ENCODE measurements at places on chromosomes 16 and 17.

GRCh38 chr16:85928401-85928820 is 29.4 kb downstream of the IRF8 start:
- no peak for DNase-seq

DNA sequence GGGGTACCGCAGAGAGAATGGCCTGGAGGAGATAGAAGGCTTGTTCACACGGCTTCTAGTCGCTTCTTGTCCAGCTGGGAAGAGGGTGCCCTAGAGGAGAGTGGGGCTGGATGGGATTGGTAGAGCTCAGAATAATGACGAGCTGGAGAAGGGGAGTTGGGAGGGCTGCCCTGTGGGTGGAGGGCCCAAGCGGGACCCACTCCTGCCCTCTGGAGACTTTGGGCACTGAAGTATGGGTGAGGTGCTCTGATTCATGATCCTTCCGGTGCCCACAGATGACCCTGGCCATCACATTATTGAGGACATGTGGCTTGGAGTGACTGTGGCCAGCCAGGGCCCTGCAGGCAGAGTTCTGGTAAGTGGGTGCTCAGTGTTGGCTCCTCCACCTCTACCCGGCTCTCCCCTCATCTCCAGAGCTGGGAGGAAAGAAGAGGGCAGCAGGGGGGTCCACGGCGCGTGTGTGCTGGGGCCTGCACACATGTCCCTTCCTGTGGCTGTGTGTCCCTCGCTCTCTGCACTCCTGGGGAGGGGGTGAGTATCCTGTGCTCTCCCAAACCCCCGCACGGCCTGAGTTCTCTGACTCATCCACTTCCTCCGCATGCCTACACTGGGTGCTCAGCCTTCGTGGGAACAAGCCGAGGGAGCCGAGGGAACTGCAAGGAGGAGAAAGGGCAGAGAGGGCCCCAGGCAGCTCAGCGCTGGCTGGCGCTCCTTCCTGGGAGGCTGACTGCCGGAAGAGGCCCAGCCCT is 8.5 kb downstream of the ITGA3 start:
- DNase-seq, result no peak

GRCh38 chr16:71337631-71338030 is 20.9 kb upstream of the CALB2 start:
- DNase-seq, result no peak

DNA sequence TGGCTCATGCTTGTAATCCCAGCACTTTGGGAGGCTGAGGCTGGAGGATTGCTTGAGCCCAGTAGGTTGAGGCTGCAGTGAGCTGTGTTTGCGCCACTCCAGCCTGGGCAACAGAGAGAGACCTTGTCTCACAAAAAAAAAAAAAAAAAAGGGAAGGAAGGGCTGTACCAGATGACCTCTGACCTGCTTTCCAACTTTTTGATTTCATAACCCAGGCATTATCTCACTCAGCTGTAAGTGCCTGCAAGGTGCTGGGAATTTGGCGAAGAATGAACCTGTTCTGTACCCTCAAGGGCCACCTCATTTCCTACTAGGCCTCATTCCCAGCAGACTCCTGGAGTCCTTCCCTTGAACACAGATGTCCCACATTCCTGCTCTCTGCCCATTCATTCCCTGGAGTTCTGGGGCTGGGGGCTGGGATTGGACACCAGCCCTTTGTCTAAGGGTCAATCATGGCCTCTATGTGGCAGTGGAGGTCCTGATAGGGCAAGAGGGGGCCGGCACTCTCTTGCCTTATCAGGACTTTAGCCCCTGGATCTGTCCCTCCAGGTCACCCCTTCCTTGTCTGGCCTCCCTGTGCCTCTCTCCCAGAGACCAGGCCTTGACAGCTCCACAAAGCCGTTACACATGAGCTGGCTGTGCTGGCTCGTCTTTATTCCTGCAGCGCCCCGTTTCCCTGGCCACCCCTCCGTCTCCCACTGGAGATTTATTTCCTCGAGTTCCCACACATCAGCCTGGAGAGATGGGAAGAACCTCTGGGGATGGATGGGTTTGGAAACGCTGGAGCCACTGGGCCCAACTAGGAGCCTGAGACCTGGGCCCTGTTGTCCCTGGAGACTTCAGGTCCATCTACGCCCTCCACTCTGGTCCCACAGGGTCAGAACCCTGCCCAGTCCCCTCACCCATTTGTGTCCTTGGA is 821 bp upstream of the GFAP start:
- DNase-seq, result no peak

- DNase-seq, result no peak
Measured at GRCh38 chr17:78040440-78041385, 82.2 kb downstream of the TNRC6C start.

DNA sequence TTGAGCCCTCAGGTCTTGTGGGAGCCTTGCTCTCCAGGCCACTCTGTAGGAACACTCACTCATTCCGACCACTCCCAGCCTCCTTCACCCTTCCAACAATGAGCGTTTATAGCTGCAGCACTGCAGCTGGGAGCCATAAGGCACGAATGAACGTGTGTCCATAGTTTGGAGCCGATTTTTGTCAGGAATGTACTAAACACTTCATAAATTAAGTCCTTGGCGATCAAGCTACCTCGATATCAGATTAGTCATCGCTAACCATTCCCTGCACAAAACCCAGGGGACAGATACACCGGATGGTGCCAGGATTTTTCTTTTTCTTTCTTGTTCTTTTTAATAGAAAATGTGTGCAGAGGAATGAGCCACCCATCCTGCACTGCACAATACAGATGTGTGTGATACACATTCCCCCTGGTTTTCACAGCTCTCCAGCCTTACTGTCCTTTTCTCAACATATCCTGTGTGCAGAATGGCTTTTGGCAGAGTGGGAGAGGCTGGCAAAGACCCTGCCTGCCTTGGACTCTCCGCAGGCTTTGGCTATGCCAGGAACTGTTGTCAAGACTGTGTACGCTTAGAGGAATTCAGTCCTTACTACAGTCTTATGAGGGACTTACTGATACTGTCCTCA is 68.4 kb upstream of the ELAC2 start:
- DNase-seq, result no peak

- no peak for DNase-seq
Measured at GRCh38 chr17:29777663-29778062, 152.4 kb downstream of the SSH2 start.

DNA sequence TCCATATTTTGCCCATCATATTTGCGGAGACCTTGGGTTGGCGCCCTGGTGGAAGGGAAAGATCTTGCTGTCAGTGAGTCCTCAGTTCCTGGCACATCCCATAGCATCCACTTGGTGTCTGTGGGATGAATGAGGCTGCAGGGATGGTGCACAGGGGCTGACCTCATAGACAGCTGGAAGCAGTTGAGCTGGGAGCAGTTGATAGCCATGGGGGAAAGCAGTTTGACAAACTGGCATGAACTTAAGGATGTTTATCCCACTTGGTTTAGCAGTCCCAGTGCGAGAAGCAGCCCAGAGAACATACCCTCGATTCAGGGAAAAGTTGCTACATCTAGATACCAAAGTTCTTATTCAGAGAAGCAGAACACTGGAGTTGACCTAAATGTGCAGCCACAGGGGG is 80.7 kb downstream of the SNX29 start:
- DNase-seq, result no peak

GRCh38 chr17:72461757-72462156 is 340.9 kb downstream of the SOX9 start:
- no peak for DNase-seq

GRCh38 chr17:726271-726919 is 6.0 kb upstream of the TLCD3A start:
- DNase-seq, result no peak

DNA sequence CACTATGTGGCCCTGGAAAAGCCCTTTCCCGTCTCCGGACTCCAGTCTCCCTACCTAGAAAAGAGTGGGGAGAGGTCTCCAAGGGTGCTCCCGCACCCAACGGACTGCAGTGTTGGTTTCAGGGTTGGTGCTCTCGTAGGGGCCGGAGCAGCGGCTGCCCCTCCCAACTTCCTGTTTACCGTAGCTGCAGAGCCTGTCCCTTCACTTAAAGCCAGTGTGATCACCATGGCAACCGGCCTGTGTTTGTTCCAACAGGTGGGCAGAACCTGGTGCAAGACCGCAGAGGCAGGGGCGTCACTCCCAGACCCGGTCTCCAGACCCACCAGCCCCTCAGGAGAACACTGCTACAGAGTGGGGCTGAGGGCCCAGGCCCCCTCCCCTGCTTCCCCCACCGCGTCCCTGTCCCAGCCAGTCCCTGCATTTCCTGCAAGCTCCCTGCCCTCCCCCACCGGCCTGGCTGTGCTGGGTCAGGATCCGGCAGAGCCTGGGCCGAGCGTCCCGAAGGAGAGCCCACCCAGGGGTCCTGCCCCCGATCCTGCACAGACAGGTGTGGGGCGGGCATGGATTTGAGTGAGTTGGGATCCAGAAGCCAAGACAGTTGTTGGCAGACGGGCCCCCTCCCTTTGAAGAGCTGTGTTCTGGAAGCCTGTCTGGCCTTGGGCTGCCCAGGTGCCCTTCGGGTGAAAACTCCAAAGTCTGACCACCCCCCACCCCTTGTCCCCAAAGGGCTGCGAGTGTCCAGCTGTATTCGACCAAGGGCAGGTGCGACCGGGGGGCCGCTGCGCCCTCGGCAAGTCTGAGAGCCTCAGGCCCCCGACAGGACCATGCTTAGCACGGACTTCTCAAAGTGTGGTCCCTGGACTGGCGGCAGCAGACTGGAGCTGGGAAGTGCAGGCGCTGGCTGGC is 1.5 kb upstream of the BAIAP3 start:
- no peak for DNase-seq
